Stimulated activated CD8-positive, alpha-beta memory T cell treated with anti-CD3 and anti-CD28 coated beads, Interleukin-7, amount 100 ng/mL, for 4 hours (primary cell): ENCODE measurements at places on chromosomes 5 and 9.

GRCh38 chr5:162274679-162275078, 207.1 kb downstream of the GABRG2 start:
- DNase-seq: no peak

DNA sequence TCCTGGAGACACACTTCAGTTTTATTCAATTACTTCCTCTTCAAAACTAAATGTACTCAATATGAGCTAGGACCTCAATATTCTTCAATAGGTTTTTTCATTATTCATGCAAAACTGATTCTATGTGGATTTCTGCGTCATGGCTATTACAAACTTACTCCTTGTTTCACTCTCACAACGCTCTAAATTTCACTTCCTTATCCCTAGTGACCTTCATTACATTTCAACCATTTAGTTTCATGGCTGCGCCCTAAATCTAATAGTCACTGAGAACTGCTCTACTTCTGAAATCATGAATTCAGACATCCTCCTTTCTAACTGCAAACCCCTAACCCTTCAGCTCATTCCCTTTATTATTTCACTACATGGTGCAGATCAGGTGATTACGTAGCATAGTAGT, 93.9 kb downstream of the SLC25A46 start:
- DNase-seq: no peak

DNA sequence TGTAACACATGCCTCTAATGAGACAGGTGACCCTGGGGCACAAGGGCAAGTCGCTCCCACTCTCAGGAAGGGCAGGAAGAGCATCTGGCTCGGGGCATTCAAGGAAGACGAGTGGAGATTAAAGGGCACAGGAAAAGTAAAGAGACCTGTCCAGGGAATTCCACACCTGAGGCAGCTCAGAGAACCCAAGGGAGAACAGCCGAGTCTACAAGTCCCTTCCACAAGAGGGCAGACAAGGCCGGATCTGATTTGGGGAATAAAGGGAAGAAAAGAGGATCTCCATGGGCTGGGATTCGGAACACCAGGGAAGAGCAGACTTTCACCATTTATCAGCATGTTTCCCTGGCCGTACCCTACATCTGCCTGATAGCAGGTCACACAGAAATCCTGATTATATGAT, 28.1 kb downstream of the GPX3 start:
- DNase-seq: no peak

GRCh38 chr9:108634204-108634603, 221.6 kb downstream of the ACTL7B start:
- DNase-seq: no peak

DNA sequence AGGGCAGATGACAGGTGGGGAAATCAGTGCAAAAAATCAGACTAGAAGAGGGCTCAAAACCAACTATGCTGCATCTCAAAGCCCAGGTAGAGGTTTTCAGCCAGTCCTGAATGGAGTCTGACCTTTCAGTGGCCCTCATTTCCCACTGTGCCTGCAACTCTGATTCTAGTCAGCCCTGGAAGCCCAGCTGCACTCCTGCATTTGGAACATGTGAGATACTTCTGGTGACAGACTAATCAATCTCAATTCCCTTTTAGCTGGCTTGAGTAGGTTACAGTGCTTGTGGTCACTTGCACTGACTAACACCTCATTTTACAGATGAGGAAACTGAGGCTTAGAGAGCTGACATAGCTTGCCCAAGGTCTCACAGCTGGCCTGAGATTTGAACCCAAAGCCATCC, 7.9 kb upstream of the ACSL6 start:
- DNase-seq: no peak

- DNase-seq: no peak
Measured at GRCh38 chr5:41508186-41508585, 2.2 kb downstream of the PLCXD3 start.

GRCh38 chr5:82730913-82731312, 346.3 kb downstream of the TMEM167A start:
- DNase-seq: no peak

GRCh38 chr9:78144008-78144381, 91.9 kb upstream of the CEP78 start:
- no peak for DNase-seq

GRCh38 chr9:86684148-86684547, 263.2 kb downstream of the GAS1 start:
- DNase-seq: no peak

- no peak for DNase-seq
Measured at GRCh38 chr9:24828687-24829086, 283.0 kb upstream of the IZUMO3 start.

- DNase-seq: no peak
Measured at GRCh38 chr5:76771705-76772405, 47.0 kb upstream of the F2RL1 start.

DNA sequence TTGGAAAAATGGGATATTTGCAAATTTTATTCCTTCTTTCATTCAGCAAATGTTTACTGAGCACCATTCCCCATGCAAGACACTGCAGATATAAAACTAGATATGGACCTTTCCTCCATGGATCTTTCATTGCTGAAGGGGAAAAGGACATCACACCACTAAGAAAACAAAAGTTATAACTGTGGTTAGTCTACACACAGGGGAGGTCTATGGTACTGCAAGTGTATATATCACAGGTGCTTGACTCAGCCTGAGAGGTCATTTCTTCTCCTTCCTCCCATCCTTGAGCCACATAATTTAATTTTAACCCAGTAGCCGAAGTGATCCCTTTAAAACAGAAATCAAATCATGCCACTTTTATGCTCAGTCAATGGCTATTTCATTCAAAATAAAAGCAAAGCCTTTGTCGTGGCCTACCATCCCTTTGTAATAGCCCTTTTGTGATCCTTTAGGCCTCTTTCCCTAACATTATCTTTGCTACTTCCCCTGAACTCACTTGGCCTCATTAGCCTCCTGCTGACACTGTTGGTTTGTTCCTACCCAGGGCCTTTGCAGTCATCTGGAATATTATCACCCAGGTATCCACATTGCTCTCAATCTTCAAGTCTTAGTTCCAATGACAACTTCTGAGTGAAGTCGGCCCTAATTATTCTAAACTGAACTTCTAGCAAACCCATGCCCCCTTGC, 213.2 kb downstream of the GABRB2 start:
- DNase-seq: no peak

- DNase-seq: no peak
Measured at GRCh38 chr5:39934830-39935229, 510.1 kb upstream of the DAB2 start.

DNA sequence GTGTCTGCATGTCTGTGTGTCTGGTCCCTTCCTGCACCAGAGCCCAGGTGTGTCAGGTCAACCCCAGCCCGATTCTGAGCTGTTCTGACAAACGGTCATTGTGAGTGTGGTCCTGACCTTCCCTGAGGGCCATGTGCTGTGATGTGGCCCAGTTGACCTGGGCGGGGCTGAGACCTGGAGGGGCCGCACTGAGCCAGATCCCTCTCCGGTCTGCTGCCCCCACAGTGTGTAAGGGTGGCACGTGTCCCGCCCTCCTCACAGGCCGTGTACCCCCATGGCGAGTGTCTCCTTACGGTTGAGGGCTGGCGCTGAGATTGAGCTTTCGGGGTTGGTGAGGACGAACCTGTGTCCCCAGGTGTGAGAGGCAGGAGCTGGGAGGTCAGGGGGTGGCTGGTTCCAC, 136.5 kb downstream of the MRPL36 start:
- DNase-seq: no peak

DNA sequence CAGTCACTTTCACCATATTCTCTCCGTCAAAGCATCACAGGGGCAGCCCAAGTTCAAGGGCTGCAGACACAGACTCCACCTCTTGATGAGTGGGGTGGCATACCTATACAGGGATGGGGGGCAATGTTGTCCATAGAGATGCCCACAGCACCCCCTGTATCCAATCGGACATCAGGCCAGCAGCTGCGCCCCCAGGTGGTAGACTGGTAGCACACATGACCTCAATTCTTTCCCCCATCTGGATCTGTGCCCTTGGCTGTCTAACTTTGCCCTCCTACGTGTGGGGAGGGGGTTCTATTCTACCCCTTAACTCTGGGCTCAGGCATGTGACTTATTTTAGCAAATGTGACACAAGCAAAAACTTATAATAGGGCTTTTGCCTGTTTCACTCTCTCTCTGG, 84.0 kb upstream of the SLC25A48 start:
- DNase-seq: no peak
